ENCODE measurements at places on chromosomes 3 and 15. TPM values are rescaled to one million over a fixed set of nuclear protein-coding genes. Genes with fewer than 3 reads are reported as not detected.

KLHL6 gene
- total RNA-seq, result 0.26 TPM

TEX55 gene
- not detected for total RNA-seq

LMOD3 gene
- total RNA-seq, result not detected

GP9 gene
- total RNA-seq, result 0.11 TPM

CDHR4 gene
- total RNA-seq, result not detected

ZDHHC3 gene
- 74.7 TPM for total RNA-seq

NPAP1 gene
- total RNA-seq, result not detected

RASSF1 gene
- total RNA-seq, result 15.3 TPM

ZPLD1 gene
- not detected for total RNA-seq

AHSG gene
- 0.09 TPM for total RNA-seq

NR2F2 gene
- total RNA-seq, result 18.1 TPM

CAPN3 gene
- 0.69 TPM for total RNA-seq

C3orf49 gene
- total RNA-seq, result not detected

SPTBN5 gene
- 1.0 TPM for total RNA-seq

HCLS1 gene
- total RNA-seq, result 20.2 TPM

CLSTN2 gene
- total RNA-seq, result under 0.01 TPM

TRIM42 gene
- not detected for total RNA-seq

ZNF501 gene
- 4.2 TPM for total RNA-seq
